Lung (tissue), 17 donors: ENCODE measurements at places on chromosomes 13 and 19. TPM values are rescaled to one million over a fixed set of nuclear protein-coding genes. Genes with fewer than 3 reads are reported as not detected.

- H3K27me3 ChIP-seq = no peaks in the 10 kb centered on the region
- no peaks in the 10 kb centered on the region for H3K4me1 ChIP-seq
- H3K36me3 ChIP-seq = no peaks in the 10 kb centered on the region
- no peak overlapping the region for H3K4me3 ChIP-seq
Measured at GRCh38 chr19:29293736-29294342, 80.9 kb upstream of the UQCRFS1 start.

GRCh38 chr13:105247830-105248229, 1287.6 kb downstream of the EFNB2 start:
- H3K4me1 ChIP-seq = no peaks in the 10 kb centered on the region
- H3K27ac ChIP-seq = no peak overlapping the region
- no peak for DNase-seq
- H3K4me3 ChIP-seq = no peak overlapping the region

DNA sequence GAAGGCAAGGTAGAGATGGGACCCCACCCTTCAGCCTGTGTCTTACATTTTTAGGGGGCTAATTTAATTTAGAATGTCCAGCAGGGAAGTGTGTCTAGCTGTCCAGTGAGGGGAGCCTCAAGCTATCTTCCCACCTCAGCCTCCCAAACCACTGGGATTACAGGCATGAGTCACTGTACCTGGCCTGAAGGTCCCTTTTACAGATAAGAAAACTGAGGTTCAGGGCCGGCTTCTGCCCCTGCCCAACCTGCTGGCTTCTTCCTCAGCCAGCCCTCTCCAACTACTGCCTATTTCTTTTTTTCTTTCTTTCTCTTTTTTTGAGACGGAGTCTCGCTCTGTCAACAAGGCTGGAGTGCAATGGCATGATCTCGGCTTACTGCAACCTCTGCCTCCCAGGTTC, 19.4 kb upstream of the HOMER3 start:
- H3K27ac ChIP-seq = no peak overlapping the region
- DNase-seq = no peak
- H3K36me3 ChIP-seq = no peaks in the 10 kb centered on the region
- H3K4me1 ChIP-seq = no peaks in the 10 kb centered on the region

DNA sequence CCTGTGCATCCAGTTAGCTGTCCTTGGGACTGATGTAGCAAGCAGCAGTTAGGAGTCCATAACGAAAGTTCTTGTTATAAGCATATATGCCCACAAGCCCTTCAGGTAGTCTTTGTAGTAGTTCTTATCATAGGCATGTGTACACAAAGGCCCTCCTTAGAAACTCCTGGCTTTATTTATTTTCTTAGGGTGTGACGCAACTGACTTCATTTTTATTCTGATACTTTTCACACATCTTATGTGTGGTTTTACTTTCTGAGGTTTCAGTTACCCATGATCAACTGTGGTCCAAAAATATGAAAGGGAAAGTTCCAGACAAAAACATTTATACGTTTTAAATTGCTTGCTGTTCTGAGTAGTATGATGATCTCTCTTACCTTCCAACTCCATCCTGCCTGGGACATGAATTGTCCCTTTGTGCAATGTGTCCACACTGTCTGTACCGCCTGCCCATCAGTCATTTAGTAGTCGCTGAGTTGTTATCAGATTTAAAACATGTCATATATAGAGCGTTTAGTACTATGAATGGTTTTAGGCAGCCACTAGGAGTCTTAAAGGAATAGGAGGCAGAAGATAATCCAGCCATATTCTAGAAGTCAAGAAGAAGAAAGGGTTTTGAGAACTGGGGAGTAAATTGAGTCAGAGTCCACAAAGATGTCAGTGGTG, 19.4 kb downstream of the GPC5 start:
- no peak for DNase-seq
- no peaks in the 10 kb centered on the region for H3K36me3 ChIP-seq
- no peak overlapping the region for H3K27ac ChIP-seq
- no peaks in the 10 kb centered on the region for H3K27me3 ChIP-seq
- H3K4me1 ChIP-seq = no peaks in the 10 kb centered on the region

DNA sequence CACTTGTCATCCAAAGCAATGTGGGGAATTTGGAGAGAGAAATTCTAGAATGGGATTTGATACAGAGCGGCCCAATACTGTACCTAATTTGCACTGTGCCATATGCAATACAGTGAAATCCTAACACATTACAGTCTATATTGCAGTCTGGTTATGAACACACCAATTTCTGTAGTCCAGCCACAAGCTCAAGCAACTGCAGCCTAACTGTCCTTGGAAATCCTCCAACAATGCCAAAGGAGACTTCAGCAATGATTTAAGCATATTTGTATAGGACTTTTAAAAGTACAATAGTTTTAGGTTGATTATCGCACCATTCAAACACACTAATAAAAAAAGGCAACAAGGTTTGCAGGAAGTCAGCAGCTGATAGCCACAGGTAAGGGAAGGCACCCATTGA, 17.3 kb downstream of the DIAPH3 start:
- H3K36me3 ChIP-seq = no peaks in the 10 kb centered on the region
- no peak for DNase-seq
- H3K4me1 ChIP-seq = no peaks in the 10 kb centered on the region
- H3K27me3 ChIP-seq = no peaks in the 10 kb centered on the region
- H3K27ac ChIP-seq = no peak overlapping the region

GRCh38 chr13:21012211-21012610, 49.2 kb downstream of the LATS2 start:
- H3K4me3 ChIP-seq = no peak overlapping the region
- no peak for DNase-seq
- no peak overlapping the region for H3K27ac ChIP-seq
- H3K27me3 ChIP-seq = no peaks in the 10 kb centered on the region
- peaks cover 2% of the 10 kb centered on the region for H3K36me3 ChIP-seq

- H3K27me3 ChIP-seq = no peaks in the 10 kb centered on the region
- H3K4me3 ChIP-seq = no peak overlapping the region
- H3K36me3 ChIP-seq = peaks cover 10% of the 10 kb centered on the region
- H3K4me1 ChIP-seq = peaks cover 3% of the 10 kb centered on the region
Measured at GRCh38 chr19:12543855-12544254, 7.4 kb downstream of the ZNF564 start.

GRCh38 chr13:31207661-31208552, 8.1 kb downstream of the B3GLCT start:
- no peaks in the 10 kb centered on the region for H3K27me3 ChIP-seq
- H3K4me1 ChIP-seq = peaks cover 35% of the 10 kb centered on the region
- H3K36me3 ChIP-seq = no peaks in the 10 kb centered on the region
- DNase-seq = peak; percentile 91

DNA sequence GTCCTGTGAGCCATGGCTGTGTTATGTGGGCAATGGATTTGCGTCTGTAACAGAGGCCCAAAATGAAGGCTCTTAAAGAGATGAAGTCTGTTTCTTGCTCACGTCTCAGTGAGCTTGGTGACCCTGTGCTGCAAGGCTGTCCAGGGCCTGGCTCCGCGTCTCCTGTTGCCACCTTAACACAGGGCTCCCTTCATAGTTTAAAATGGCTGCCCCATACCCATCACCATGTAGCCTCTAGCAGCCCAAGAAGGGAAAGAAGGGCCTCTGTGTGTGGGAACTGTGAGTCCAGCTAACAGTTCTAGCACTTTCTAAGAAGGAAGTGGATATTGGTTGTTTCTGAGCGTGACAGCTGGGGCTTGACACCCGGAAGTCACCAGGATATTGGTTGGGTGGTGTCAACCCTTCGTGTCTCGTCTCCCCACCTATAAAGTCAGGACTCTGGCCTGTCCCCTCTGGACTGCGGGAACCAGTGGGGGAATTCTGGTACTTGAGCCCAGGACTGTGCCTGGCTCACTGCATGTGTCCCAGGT, 20.9 kb downstream of the TMED1 start:
- DNase-seq = no peak
- no peaks in the 10 kb centered on the region for H3K4me1 ChIP-seq
- H3K27ac ChIP-seq = no peak overlapping the region
- no peak overlapping the region for H3K4me3 ChIP-seq

DNA sequence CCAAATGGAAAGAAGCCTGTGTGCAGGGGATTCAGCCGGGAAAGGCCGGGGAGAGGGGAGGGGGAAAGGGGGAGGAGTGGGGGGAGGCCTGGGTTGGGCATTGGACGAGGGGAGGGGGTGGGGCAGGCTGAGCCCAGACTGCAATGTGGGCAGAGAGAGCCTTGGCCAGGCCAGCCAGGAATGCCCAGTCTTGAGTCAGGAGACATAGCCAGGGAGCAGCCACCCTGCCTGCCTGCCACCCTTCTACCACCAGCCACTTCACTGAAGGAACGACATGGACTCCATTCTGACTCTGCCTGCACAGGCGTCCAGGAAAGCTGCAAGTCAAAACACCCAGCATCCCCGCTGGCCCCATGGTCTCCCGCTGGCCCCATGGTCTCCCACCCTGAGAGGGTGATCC, 498 bp downstream of the PROZ start:
- H3K4me3 ChIP-seq = no peak overlapping the region
- no peaks in the 10 kb centered on the region for H3K4me1 ChIP-seq
- no peak overlapping the region for H3K27ac ChIP-seq
- H3K36me3 ChIP-seq = no peaks in the 10 kb centered on the region

DNA sequence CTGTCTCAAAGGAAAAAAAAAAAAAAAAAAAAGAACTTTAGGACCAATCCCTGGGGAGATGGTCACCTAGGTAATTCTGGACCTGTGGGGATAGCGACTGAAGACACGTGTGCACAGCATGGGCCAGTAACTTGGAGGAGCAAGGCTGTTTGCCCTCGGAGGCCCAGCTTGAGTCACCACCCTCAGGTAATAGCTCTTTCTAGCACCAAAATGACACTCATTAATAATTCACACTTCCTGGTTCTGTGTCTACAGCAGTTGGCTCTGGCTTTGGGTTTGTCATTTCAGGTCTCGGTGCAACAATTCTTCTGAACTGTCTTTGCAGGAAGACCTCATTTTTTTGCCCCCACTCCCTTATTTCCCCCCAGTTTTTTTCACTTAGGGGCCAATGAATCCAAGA, 3.9 kb upstream of the ATP11A start:
- no peaks in the 10 kb centered on the region for H3K27me3 ChIP-seq
- H3K36me3 ChIP-seq = no peaks in the 10 kb centered on the region
- no peak overlapping the region for H3K4me3 ChIP-seq
- peak overlapping the region; percentile 83 for H3K27ac ChIP-seq
- H3K4me1 ChIP-seq = peaks cover 5% of the 10 kb centered on the region

- H3K27ac ChIP-seq = peak overlapping the region; percentile 64
- peak; percentile 83 for DNase-seq
- H3K36me3 ChIP-seq = peaks cover 37% of the 10 kb centered on the region
- no peaks in the 10 kb centered on the region for H3K27me3 ChIP-seq
- no peak overlapping the region for H3K4me3 ChIP-seq
Measured at GRCh38 chr13:110506859-110507566, 54.5 kb downstream of the RAB20 start.

- H3K27ac ChIP-seq = no peak overlapping the region
- no peaks in the 10 kb centered on the region for H3K27me3 ChIP-seq
- H3K4me3 ChIP-seq = no peak overlapping the region
- H3K36me3 ChIP-seq = peaks cover 7% of the 10 kb centered on the region
- H3K4me1 ChIP-seq = peaks cover 5% of the 10 kb centered on the region
- no peak for DNase-seq
Measured at GRCh38 chr19:14107581-14108461, 9.7 kb downstream of the PRKACA start.

The ZNF154 gene
- polyA plus RNA-seq = 1.9 TPM

The TUBB4A gene
- 0.08 TPM for polyA plus RNA-seq

The NLRP4 gene
- polyA plus RNA-seq = not detected

The ZNF382 gene
- 1.2 TPM for polyA plus RNA-seq

The ZNF600 gene
- 14.8 TPM for polyA plus RNA-seq
